ENCODE measurements at places on chromosomes 5 and 9. TPM values are rescaled to one million over a fixed set of nuclear protein-coding genes. Genes with fewer than 3 reads are reported as not detected.

FCN1 gene
- total RNA-seq, result 0.26 TPM

DNA sequence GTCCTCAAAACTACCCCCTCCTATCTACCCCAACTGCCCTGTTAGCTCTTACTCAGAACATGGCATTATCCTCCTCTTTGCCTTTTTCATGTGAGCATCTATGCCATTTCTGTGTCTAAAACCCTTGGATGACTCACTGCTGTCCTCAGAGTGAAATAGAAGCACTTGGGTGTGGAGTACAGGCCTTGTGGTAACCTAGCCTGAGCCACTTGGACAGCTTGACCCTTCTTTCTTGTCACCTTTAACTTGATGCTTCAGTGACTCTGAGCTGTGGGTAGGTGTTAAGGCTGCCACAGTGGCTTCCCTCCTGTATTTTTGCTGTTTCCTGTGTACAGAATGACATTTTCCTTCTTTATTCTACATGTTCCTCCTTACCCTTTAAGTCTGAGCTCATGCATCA is 391.4 kb downstream of the SH3GL2 start:
- DNase-seq, result no peak
- H3K4me3 ChIP-seq, result no peak overlapping the region
- H3K4me1 ChIP-seq, result no peaks in the 10 kb centered on the region

FOXD4L6 gene
- not detected for total RNA-seq

ADAMTSL2 gene
- total RNA-seq, result 0.26 TPM

ANKRD31 gene
- not detected for total RNA-seq

DNA sequence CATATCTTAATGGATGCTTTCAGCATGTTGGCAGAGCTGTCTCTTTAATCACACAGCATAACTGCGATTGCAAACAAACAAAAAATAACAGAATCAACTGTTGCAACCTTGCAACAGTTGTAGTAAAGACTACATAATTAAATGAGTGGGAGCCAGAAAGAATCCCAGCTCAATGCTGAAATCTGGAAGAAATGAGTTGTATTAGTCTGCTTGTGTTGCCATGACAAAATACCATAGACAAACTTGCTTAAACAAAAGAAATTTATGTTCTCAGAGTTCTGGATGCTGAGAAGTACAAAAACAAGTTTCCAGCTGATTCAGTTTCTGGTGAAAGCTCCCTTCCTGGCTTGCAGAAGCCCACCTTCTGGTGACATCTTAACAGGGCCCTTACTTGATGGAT is 260.9 kb upstream of the TUSC1 start:
- no peaks in the 10 kb centered on the region for H3K36me3 ChIP-seq
- H3K27ac ChIP-seq, result no peak overlapping the region
- no peaks in the 10 kb centered on the region for H3K4me1 ChIP-seq
- no peaks in the 10 kb centered on the region for H3K27me3 ChIP-seq
- no peak overlapping the region for H3K4me3 ChIP-seq
- no peak for DNase-seq

DNA sequence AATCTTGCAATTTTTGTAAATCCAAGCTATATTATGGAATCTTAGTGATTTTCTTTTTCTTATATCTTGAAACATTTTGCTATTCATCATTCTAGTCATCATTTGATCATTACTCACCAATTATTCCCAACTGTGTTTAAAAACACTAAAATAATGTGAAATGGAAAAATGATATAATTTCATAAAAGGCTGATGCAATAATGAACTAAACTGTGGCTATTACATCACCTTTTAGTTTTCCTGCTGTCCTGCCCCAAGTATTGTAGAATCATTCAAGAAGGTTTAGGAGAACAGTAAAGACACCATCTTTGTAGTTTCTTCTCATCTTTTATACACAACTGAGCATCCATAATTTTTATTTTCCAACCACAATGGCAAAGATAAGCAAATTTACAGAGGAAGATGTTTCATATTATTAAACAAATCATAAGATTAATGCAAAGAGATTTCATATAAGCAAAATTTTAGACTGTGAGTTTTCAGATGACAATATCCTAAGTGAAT is 431.0 kb upstream of the SLC30A5 start:
- H3K4me3 ChIP-seq, result no peak overlapping the region
- no peaks in the 10 kb centered on the region for H3K36me3 ChIP-seq
- no peaks in the 10 kb centered on the region for H3K4me1 ChIP-seq
- H3K27ac ChIP-seq, result no peak overlapping the region
- no peak for DNase-seq

GRCh38 chr5:89703817-89704216 is 705.7 kb downstream of the CETN3 start:
- no peaks in the 10 kb centered on the region for H3K36me3 ChIP-seq
- no peak overlapping the region for H3K4me3 ChIP-seq
- no peak overlapping the region for H3K27ac ChIP-seq
- DNase-seq, result no peak

GRCh38 chr5:175752826-175753535 is 95.1 kb downstream of the HRH2 start:
- no peaks in the 10 kb centered on the region for H3K27me3 ChIP-seq
- H3K4me3 ChIP-seq, result no peak overlapping the region
- no peak overlapping the region for H3K27ac ChIP-seq
- DNase-seq, result no peak
- H3K36me3 ChIP-seq, result no peaks in the 10 kb centered on the region
- H3K4me1 ChIP-seq, result no peaks in the 10 kb centered on the region

DNA sequence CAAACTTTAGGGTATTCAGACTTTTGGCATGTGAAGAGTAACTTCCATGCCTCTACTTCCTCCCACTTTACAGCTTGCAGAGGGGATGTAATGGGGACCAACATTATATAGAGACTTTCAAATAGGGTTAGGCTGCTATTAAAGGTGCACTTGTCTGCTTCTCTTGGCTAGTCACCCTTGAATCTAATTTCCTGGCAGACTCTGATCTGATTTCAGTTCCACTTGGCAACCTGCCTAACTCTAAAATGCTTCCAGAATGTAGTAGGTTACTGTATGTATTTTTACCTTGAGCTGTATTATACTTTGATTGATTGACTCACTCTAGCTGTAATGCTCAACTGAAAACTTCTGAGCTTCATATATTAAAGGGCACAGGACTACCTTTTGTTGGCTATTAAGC is 693.4 kb downstream of the KCTD16 start:
- no peaks in the 10 kb centered on the region for H3K4me1 ChIP-seq
- H3K36me3 ChIP-seq, result no peaks in the 10 kb centered on the region
- no peak for DNase-seq
- H3K27ac ChIP-seq, result no peak overlapping the region
- no peaks in the 10 kb centered on the region for H3K27me3 ChIP-seq
- no peak overlapping the region for H3K4me3 ChIP-seq

- H3K27me3 ChIP-seq, result no peaks in the 10 kb centered on the region
- no peak overlapping the region for H3K27ac ChIP-seq
- H3K4me3 ChIP-seq, result no peak overlapping the region
- no peaks in the 10 kb centered on the region for H3K4me1 ChIP-seq
- H3K36me3 ChIP-seq, result no peaks in the 10 kb centered on the region
- no peak for DNase-seq
Measured at GRCh38 chr5:173933901-173934300, 45.8 kb downstream of the CPEB4 start.

- H3K27me3 ChIP-seq, result no peaks in the 10 kb centered on the region
- H3K27ac ChIP-seq, result no peak overlapping the region
- no peak for DNase-seq
- H3K4me3 ChIP-seq, result no peak overlapping the region
Measured at GRCh38 chr5:32156635-32157034, 17.5 kb downstream of the GOLPH3 start.

DNA sequence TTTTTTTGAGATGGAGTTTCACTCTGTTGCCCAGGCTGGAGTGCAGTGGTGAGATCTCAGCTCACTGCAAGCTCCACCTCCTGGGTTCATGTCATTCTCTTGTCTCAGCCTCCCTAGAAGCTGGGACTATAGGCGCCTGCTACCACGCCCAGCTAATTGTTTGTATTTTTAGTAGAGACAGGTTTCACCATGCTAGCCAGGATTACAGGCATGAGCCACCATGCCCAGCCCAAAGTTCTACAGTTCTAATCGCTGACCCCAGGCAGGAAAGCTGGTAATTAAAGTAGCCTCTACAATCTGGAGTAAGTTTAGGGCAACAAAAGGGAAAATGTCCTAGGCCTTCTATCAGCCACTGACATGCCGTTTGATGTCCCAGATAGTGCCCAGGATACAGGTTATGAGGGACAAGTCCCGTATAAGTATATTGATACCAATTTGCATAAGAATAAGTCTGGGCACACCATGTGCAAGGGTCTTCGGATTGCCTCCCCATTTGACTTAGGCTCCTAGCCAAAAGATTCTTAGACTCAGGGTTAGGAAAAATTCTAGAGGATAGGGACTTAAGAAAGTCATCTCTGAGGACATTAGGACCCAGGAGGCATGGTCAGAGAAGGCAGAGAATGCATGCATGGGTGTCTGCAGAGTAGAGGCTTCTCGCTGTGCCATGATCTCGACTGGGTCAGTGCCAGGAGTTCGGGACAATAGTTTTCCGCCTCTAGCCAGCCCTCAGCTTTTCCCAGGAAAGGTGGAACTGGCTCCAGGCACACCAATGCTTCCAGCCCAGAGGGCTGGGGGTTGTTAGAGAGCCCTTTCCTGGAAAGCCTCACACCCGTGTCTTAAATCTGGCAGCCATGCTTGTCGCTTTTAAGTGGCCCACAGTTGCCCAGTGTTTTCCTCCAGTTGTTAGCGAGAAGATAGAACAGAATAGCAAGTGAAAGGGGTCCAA is 1111.1 kb downstream of the TAF11L14 start:
- peak overlapping the region; percentile 47 for H3K27ac ChIP-seq
- peak overlapping the region; percentile 7 for H3K4me3 ChIP-seq
- no peaks in the 10 kb centered on the region for H3K36me3 ChIP-seq
- no peaks in the 10 kb centered on the region for H3K27me3 ChIP-seq
- no peaks in the 10 kb centered on the region for H3K4me1 ChIP-seq

TENT4A gene
- 43.3 TPM for total RNA-seq

TLR4 gene
- 18.6 TPM for total RNA-seq

DNA sequence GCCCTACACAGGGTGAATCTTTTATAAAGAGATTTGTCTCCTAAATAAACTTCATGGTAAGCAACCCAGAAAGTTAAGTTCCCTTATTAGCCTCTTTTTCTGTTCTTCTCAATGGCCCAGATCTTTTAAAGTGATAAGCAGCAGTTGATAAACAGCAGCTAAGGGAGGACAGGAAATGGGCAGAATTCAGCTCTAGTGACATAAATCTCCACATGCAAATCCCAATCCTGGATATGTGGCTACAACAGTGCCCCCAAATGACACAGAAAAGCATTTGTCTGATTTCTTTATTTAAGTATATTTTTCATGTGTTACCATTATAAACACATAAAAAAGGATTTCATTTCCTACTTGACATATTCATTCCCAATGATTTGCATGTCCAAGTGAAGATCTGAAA is 199.0 kb downstream of the DTWD2 start:
- no peaks in the 10 kb centered on the region for H3K36me3 ChIP-seq
- no peak for DNase-seq
- H3K4me3 ChIP-seq, result no peak overlapping the region
- no peaks in the 10 kb centered on the region for H3K27me3 ChIP-seq
- no peak overlapping the region for H3K27ac ChIP-seq

GRCh38 chr5:65769539-65769938 is 47.5 kb downstream of the NLN start:
- no peak overlapping the region for H3K27ac ChIP-seq
- H3K27me3 ChIP-seq, result no peaks in the 10 kb centered on the region
- H3K4me3 ChIP-seq, result no peak overlapping the region
- H3K4me1 ChIP-seq, result no peaks in the 10 kb centered on the region
- no peak for DNase-seq
- H3K36me3 ChIP-seq, result no peaks in the 10 kb centered on the region

GRCh38 chr9:97555164-97555563 is 53.7 kb downstream of the TMOD1 start:
- no peak overlapping the region for H3K4me3 ChIP-seq
- H3K27me3 ChIP-seq, result no peaks in the 10 kb centered on the region
- DNase-seq, result peak; percentile 41
- H3K4me1 ChIP-seq, result peaks cover 17% of the 10 kb centered on the region
- H3K36me3 ChIP-seq, result no peaks in the 10 kb centered on the region
- peak overlapping the region; percentile 93 for H3K27ac ChIP-seq

MSANTD3 gene
- total RNA-seq, result 24.4 TPM

- no peak overlapping the region for H3K27ac ChIP-seq
- H3K4me3 ChIP-seq, result no peak overlapping the region
- H3K36me3 ChIP-seq, result no peaks in the 10 kb centered on the region
- H3K4me1 ChIP-seq, result no peaks in the 10 kb centered on the region
Measured at GRCh38 chr5:149265597-149265996, 6.1 kb upstream of the AFAP1L1 start.

- H3K36me3 ChIP-seq, result no peaks in the 10 kb centered on the region
- H3K27me3 ChIP-seq, result no peaks in the 10 kb centered on the region
- no peaks in the 10 kb centered on the region for H3K4me1 ChIP-seq
- peak overlapping the region; percentile 88 for H3K27ac ChIP-seq
- DNase-seq, result peak; percentile 86
Measured at GRCh38 chr9:92650839-92651621, 18.9 kb downstream of the IPPK start.

DNA sequence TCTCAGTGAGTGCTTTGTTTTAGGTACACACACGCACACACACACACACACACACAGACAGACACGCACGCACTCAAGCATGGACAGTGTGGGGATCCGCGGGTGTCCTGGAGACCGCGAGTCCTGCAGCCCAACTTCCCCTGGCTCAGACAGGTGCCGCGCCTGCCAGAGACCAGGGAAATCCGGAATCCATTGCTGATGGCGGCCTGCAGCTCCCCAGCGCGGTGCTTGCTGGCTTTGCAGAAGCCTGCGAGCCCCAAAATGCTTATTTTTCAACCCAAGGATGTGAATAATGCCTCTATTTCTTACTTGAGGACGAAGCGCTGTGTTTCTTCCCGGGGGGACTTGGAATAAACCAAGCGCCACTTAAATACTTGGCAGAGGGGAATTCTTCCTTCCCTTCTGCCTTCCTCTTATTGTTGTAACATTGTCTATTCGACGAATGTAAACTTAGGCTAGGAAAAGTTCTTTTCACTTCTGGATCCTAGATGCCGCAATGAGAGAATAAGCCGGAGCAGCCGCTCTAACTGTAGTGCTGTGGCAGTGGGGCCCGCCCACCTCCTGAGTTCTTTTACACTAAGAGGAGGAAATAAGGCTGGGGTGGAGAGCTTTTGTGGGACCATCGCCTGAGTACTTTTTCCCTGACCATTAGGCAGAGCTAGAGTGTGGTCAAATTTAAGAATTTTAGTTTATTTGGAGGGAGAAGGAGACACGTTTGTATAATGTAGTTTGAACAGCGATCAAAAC is 802 bp downstream of the ITGA2 start:
- peaks cover 5% of the 10 kb centered on the region for H3K4me1 ChIP-seq
- H3K36me3 ChIP-seq, result no peaks in the 10 kb centered on the region
- peak overlapping the region; percentile 42 for H3K27ac ChIP-seq
- H3K27me3 ChIP-seq, result no peaks in the 10 kb centered on the region
- peak; percentile 15 for DNase-seq
- peak overlapping the region; percentile 48 for H3K4me3 ChIP-seq

- DNase-seq, result no peak
- H3K4me1 ChIP-seq, result no peaks in the 10 kb centered on the region
- no peaks in the 10 kb centered on the region for H3K27me3 ChIP-seq
- H3K27ac ChIP-seq, result no peak overlapping the region
- H3K36me3 ChIP-seq, result no peaks in the 10 kb centered on the region
Measured at GRCh38 chr5:110852053-110852452, 113.2 kb downstream of the SLC25A46 start.

PTGS1 gene
- total RNA-seq, result 3.0 TPM

DDX46 gene
- total RNA-seq, result 55.4 TPM

GRCh38 chr5:3033033-3033755 is 281.7 kb upstream of the IRX2 start:
- H3K27me3 ChIP-seq, result no peaks in the 10 kb centered on the region
- no peaks in the 10 kb centered on the region for H3K4me1 ChIP-seq
- no peak for DNase-seq
- H3K27ac ChIP-seq, result no peak overlapping the region

Data from uterus (tissue), 4 donors.